Activated CD8-positive, alpha-beta T cell treated with anti-CD3 and anti-CD28 coated beads, Interleukin-2, amount 10 ng/mL, durations not matched to agents 7 days and 5 days (primary cell): ENCODE measurements at places on chromosomes 3 and 15. TPM values are rescaled to one million over a fixed set of nuclear protein-coding genes. Genes with fewer than 3 reads are reported as not detected.
A peak's percentile ranks its signal among the peaks of the same experiment; 100 is the strongest.

FBXW12 gene
- total RNA-seq, result not detected

DNA sequence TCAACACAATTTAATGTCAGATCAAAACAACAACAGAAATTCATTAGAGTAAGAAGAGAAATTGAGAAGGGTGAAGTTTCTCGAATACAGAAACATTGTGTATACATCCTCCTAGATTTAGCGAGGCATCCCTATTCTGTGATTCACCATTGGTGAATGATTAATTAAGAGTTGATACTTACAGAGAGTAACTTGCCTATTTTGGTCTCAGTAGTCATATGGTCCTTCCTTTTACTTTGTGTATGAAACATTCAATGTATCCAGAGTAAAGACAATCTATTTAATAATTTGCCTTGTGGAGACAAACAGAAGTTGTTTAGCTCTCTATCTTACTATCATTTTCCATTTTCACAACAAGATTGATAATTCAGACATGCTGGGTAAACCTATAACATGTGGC is 432.0 kb downstream of the ZPLD1 start:
- no peaks in the 10 kb centered on the region for H3K4me1 ChIP-seq
- no peak overlapping the region for H3K27ac ChIP-seq
- H3K27me3 ChIP-seq, result no peaks in the 10 kb centered on the region
- no peak for DNase-seq
- no peaks in the 10 kb centered on the region for H3K36me3 ChIP-seq
- no peak overlapping the region for H3K4me3 ChIP-seq

GRCh38 chr15:64623347-64623996 is 151.9 kb downstream of the RBPMS2 start:
- peak; percentile 28 for DNase-seq
- H3K4me3 ChIP-seq, result peak overlapping the region; percentile 60
- H3K4me1 ChIP-seq, result peaks cover 87% of the 10 kb centered on the region
- peak overlapping the region; percentile 95 for H3K27ac ChIP-seq
- H3K27me3 ChIP-seq, result no peaks in the 10 kb centered on the region
- H3K36me3 ChIP-seq, result peaks cover 25% of the 10 kb centered on the region

GRCh38 chr3:52841211-52841980 is 6.6 kb upstream of the MUSTN1 start:
- H3K4me3 ChIP-seq, result no peak overlapping the region
- peaks cover 39% of the 10 kb centered on the region for H3K4me1 ChIP-seq
- peaks cover 28% of the 10 kb centered on the region for H3K36me3 ChIP-seq
- DNase-seq, result no peak
- no peaks in the 10 kb centered on the region for H3K27me3 ChIP-seq
- H3K27ac ChIP-seq, result no peak overlapping the region

- H3K36me3 ChIP-seq, result peaks cover 2% of the 10 kb centered on the region
- H3K4me1 ChIP-seq, result peaks cover 17% of the 10 kb centered on the region
- no peak overlapping the region for H3K4me3 ChIP-seq
- DNase-seq, result no peak
Observed at GRCh38 chr3:32820971-32821685, 3.3 kb downstream of the TRIM71 start.

GRCh38 chr3:14902719-14903118 is 44.7 kb upstream of the NR2C2 start:
- no peaks in the 10 kb centered on the region for H3K36me3 ChIP-seq
- H3K27me3 ChIP-seq, result peaks cover 25% of the 10 kb centered on the region
- peaks cover 15% of the 10 kb centered on the region for H3K4me1 ChIP-seq
- H3K4me3 ChIP-seq, result no peak overlapping the region

DNA sequence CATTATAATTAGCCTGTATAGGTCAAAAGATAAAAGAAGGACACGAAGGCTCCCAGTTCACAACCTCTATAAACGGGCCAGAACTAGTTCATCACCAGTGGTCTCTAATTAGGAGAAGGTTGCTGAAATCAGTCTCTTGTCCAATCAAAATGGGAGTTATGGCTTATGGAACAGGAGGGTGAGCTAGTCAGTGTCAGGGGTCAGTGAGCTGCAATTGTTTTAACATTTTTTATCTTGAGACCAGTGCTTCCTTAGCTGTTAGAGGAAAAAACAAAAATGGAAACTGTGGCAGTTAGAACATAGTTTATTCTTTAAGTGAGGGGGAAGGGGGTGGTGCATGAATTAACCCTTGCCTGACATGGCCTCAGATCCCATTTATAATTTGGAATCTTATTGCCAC is 141.7 kb downstream of the KCNMB2 start:
- DNase-seq, result no peak
- no peak overlapping the region for H3K4me3 ChIP-seq
- no peaks in the 10 kb centered on the region for H3K27me3 ChIP-seq
- no peaks in the 10 kb centered on the region for H3K36me3 ChIP-seq

KIF23 gene
- 80.7 TPM for total RNA-seq

DNA sequence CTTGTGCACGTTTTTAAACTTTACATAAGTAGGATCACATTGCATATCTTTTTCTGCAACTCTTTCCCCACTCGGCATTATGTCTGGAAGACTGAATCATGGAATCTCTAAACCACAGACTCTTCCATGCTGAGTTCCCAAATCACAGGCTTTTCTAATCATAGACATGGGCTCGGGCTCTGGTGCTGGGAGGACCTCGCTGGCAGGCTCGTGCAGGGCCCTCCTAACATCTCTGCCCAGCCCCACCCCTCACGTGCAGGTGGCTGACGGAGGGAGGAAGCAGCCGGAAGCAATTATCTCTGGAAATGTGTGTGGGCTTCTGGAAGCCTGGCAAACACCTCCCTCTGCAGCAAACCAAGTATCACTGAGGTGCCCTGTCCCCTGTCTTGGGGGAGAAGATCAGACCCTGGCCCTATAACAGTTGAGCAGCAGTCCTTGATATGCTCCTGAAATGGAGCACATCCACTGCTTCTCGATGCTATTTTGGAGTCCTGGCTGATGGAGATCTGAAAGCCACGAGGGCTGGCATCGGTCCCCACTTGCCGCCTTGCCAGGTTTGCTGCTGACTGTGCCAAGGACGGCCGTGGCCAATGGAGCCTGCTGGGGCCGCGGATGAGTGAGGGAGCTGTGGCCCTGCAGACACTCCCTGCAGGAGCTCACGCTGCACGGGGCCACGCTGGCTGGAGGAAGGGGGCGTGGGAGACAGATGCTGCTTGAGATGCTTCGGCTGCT is 4.4 kb upstream of the IQSEC1 start:
- H3K4me1 ChIP-seq, result peaks cover 39% of the 10 kb centered on the region
- no peak for DNase-seq
- H3K27me3 ChIP-seq, result peaks cover 20% of the 10 kb centered on the region
- no peaks in the 10 kb centered on the region for H3K36me3 ChIP-seq
- peak overlapping the region; percentile 89 for H3K27ac ChIP-seq

CLPX gene
- 42.9 TPM for total RNA-seq

MGLL gene
- 2.2 TPM for total RNA-seq

DNA sequence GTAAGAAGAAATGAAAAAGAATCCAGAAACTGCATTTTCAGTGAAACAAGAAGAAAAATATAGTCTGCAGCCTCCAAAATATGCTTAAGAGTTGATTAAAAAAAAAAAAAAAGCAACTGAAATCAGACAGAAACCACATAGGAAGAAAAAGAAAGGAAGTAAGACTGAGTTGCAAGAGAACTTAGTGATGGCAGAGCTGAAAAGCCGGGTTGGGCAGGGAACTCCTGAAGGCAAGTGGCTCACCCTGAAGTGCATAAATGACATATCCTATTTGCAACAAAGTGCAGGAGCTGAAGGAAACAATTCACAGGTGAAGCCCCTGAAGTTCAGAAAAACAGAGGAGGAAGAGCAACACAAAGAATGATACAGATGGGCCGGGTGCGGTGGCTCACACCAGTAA is 108.8 kb upstream of the SLC25A36 start:
- H3K4me3 ChIP-seq, result no peak overlapping the region
- no peak for DNase-seq
- H3K27ac ChIP-seq, result peak overlapping the region; percentile 75
- H3K4me1 ChIP-seq, result peaks cover 9% of the 10 kb centered on the region

GPR176 gene
- not detected for total RNA-seq

GRCh38 chr3:155766206-155766605 is 21.3 kb upstream of the PLCH1 start:
- H3K4me1 ChIP-seq, result peaks cover 6% of the 10 kb centered on the region
- no peak overlapping the region for H3K4me3 ChIP-seq
- H3K27me3 ChIP-seq, result no peaks in the 10 kb centered on the region

- no peak for DNase-seq
- H3K4me1 ChIP-seq, result peaks cover 14% of the 10 kb centered on the region
- H3K36me3 ChIP-seq, result peaks cover 21% of the 10 kb centered on the region
- no peak overlapping the region for H3K27ac ChIP-seq
- no peaks in the 10 kb centered on the region for H3K27me3 ChIP-seq
- H3K4me3 ChIP-seq, result no peak overlapping the region
Observed at GRCh38 chr3:52136513-52136912, 17.7 kb downstream of the POC1A start.

TTC21A gene
- total RNA-seq, result 1.2 TPM

TGM5 gene
- total RNA-seq, result 0.31 TPM

CACNA1D gene
- 0.31 TPM for total RNA-seq
